ENCODE measurements at places on chromosomes 5 and 9.

GRCh38 chr5:55750063-55750462 is 12.2 kb downstream of the DDX4 start:
- no peak for DNase-seq

DNA sequence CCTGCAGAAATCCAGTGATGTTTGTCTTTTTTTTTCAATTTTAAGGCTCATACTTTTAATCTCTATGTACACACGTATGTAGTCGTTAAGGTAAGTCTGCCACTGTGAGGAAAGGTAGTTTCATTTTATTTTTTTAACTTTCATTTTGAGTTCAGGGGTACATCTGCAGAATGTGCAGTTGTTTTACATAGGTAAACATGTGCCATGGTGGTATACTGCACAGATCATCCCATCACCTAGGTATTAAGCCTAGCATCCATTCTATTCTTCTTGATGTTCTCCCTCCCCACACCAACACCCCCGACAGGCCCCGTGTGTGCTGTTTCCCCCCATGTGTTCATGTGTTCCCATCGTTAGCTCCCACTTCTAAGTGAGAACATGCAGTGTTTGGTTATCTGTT is 19.7 kb downstream of the MUSK start:
- DNase-seq = no peak

- no peak for DNase-seq
These were observed 3.6 kb downstream of the SLC24A2 start for GRCh38 chr9:19785230-19785629.

DNA sequence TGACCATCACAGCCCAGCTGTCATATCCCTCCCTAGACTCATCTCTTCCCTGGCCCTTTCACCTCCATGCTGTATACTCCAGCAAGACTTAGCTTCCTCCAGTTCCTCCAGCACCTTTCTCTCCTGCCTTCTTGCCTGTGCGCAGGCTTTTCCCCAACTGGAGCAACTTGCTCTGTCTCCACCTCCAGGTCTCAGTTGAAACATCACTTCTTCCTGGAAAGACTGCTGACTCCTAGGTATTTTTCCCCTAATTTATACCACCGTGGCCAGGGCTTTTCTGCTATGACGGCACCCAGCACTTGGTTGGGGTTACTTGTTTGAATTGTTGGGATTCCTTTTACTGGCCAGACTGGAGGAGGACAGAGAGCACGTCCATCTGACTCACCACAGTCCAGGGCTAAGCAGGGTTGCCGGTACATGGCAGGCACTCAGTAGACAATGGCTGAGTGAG is 67.5 kb downstream of the KCNIP1 start:
- DNase-seq = no peak

DNA sequence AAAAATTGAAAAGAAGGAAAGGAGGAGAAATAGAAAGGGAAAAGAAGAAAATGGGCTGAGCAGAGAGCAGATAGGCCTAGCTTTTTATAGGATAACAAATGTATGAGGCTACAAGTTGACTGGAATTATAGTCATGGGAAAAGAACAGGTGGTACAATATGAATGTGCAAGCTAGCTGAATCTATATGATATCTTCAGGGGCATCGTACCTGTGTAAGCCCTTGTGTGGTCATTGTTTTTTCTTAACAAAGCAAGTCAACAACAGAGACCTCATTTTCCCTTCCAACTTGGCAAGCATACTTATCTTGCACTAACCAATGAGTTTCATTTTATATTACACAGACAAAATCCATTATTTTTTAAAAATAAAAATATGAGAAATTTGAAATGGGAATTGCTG is 259.2 kb downstream of the KCTD16 start:
- no peak for DNase-seq

DNA sequence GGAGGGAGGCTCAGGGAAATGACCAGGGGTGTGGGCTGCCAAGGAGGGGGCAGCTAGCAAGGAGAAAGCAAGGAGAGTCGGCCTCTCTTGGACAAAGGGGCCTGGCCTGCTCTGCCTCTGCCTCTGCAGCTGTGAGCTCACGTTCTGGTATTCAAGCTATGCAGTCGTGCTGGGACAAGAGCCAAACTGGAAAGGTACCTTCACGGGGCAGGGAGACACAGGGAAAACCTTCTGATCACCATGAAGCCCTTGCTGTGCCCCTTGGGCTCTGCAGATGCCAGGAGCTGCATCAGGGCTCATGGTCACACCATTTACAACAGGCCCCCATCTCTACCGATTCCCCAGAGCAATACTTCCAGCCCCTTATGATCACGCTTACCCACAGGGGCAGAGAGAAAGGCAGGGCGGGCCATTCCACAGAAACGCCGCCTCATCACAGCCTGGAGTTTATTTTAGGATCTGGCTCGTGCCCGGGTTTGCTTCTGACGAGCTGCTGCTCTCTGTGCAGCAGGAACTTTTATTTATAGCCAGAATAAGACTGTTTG is 63.2 kb downstream of the PRRT1B start:
- DNase-seq = no peak

GRCh38 chr9:77544546-77544945 is 103.6 kb downstream of the GNA14 start:
- DNase-seq = no peak

- no peak for DNase-seq
These were observed 4.8 kb downstream of the KIAA0825 start for GRCh38 chr5:94613583-94613982.

GRCh38 chr5:170186156-170186555 is 46.6 kb upstream of the C5orf58 start:
- no peak for DNase-seq

DNA sequence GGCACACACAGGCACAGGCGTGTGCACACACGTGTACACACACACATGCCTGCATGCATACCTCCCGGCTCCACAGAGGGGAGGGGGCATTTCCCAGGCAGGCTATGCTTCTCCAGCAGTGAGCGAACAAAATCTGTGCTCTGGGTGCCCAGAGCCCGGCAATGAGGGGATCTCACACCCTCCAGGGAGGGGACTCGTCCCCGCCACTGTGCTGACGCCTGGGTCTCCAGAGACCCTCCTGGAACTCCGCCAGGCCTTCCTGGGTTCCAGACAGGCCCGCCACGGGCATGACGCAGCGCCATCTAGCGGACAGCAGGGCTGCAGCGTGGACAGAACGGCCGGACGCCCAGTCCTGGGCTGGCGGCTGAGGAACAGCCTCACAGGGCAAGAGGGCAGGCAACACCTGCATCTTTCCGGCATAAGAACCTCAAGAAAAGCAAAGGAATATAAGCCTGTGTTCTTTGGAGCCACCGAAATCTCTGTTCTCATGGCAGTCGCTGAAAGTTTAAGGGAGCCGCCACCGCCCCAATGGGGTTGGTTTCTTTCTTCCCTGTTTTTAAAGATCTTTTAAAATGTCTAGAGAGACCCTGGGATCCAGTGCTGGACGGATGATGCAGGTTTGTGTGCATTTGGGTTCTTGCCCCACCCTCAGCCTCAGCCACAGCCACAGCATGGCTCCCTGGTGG is 135.6 kb upstream of the PPP1R26 start:
- no peak for DNase-seq

DNA sequence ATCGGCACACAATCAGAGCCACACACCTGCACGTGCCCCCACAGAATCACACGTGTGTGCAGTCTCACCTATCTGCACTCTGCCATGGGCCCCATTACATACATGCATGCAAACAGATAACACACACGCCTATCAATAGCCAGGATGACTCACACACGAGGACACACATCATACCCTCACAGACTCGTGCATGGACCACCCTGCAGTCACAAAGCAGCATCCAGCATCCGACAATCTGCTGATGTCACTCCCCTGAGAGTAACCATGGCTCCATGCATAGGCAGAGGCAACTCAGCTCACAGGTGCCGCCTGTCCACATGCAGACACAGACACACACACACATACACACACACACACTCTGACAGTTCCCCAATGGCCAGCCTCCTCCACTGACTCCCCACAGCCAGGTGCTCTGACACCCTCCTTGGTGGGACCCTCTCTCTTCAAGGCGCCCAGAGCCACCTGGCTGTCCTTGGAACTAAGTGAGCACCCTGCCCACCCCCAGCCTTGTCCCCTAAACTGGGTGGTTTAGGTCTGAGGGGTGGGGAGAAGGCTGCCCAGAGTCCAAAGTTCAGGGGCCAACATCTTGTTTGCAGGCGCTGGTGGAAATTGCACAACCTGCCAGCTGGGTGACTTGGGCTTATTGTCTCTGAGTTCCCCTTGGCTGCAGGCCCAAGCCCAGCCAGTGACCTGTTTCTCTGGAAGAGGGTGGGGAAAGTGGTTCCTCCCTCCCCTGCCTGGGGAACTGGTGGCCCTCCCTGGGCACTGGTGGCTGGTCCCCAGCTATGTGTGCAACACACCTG is 34.6 kb upstream of the NEK6 start:
- DNase-seq = no peak

DNA sequence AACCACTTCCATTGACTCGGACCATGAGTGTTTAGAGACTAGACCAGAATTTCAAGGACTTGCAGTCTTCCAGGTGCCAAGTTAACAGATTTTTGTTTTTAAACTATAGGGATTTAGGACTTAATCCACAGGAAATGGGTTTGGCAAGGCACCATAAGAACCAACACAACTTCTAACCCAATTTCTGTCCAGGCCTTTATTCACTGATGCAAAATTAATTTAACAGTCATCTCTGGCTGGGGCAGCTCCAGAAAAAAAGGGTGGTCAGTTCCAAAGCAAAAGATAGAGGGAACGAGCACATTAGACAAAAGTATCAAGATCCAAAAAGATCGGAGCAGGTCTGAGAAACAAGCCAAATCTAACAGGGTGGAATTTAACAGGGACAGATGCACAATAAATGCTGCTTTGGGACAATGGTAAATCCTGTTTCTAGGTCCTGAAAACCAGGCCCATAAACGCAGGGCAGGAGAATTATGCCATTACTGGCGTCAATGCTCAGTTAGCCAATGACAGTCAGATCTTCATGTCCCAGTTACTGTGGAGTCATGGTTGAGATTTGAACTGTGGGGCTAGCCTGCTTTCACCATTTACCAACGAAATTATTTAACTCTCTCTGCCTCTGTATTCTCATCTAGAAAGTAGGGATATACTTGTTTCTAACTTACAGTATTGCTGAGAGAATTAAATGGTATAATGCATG is 590.8 kb upstream of the BRINP1 start:
- DNase-seq = no peak

- DNase-seq = no peak
These were observed 9.4 kb downstream of the KCNT1 start for GRCh38 chr9:135711391-135711790.

GRCh38 chr9:4442806-4443205 is 47.5 kb upstream of the SLC1A1 start:
- DNase-seq = no peak

- DNase-seq = no peak
These were observed 105.6 kb upstream of the PCA3 start for GRCh38 chr9:76658510-76659231.

DNA sequence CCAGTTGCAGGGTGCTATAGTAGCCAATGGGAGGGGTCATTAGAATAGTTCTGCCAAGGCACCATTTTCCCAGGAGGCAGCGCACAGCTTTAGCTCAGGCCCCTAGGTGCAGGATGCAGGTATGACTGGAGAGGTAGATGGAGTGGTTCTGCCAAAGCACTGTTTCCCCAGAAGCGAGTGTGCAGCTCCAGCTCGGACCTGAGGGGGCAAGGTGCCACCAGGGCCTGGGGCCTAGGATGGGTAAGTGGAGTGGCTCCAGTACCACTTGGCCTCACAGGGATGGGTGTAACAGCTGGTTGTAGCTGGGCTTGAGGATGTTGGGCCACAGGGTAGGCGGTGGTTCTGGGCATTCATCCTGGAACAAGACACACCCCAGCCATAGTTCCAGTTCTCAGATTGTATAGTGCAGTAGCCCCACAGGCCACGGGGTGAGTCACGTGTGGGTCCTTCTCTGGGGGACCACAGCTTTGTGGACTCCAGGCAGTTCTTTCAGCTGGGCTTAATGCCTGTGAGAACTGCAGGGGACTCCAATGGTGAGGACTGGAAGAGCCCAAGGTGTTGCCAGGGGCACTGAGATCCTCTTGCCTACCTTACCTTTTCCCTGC is 185.5 kb upstream of the ANKH start:
- no peak for DNase-seq

DNA sequence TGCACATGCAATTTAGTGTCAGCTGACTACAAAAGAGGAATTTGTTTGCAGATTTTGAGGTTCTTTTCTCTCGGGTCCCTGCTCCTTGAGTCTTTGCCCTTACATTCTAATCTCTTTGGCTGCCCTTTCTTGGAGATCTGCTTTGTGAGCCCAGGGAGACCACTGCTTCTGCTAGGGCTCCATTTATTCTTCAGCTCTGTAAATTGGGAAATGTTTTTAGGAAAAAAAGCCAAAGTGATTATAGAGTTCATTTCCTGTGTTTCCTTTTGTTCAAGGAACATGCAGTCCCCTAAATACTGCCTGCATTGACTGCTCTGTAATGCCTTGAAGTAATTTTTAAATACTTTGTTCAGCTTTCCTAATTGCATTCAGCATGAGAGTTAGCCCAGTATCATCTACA is 197.4 kb downstream of the CSNK1G3 start:
- DNase-seq = no peak

- DNase-seq = no peak
These were observed 17.1 kb downstream of the GKAP1 start for GRCh38 chr9:83800236-83801033.

- DNase-seq = no peak
These were observed 83.7 kb downstream of the PDE6A start for GRCh38 chr5:149860801-149861322.

DNA sequence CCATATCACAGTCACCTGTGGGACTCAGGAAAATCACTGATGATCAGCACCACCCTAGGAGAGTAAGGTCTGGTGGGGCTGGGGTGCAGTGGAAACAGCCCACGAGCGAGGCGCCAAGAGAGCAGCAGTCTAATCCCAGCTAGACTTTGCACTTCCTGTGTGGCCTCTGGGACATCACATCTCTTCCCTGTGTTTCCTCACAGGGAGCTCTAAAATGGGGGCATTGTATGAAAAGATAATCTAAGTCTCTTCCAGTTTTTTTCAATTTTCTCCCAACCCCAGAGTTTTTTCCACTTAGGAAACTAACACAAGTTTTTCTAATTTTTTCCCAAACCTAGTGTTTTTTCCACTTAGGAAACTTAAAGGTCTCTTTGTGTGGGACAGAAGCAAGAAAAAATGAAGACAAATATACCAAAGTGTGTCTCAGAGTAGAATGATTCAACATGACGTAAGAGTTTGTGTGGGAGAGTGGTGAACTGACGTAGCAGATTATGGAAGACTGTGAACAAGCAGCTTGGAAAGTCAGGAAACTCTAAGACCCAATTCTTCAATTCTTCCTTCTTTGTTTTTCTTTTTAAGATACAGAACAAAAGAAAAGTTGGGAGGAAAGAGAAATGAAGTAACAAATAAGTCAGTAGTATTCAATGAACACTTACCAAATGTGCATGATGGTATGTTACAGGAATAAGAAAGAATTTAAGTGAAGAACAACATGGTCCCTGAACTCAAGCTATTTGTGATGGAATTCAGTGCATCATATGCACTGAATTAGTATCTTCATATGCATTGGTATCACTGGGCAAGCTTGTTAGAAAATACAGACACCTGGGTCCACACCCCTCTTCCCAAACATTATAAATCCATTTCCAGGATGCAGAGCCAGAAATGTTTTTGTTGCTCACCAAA is 51.3 kb downstream of the LHFPL2 start:
- DNase-seq = no peak

All from stimulated activated CD8-positive, alpha-beta memory T cell treated with anti-CD3 and anti-CD28 coated beads, Interleukin-4, amount 100 ng/mL, for 1 hour (primary cell).